ENCODE measurements at places on chromosomes 3 and 15.

DNA sequence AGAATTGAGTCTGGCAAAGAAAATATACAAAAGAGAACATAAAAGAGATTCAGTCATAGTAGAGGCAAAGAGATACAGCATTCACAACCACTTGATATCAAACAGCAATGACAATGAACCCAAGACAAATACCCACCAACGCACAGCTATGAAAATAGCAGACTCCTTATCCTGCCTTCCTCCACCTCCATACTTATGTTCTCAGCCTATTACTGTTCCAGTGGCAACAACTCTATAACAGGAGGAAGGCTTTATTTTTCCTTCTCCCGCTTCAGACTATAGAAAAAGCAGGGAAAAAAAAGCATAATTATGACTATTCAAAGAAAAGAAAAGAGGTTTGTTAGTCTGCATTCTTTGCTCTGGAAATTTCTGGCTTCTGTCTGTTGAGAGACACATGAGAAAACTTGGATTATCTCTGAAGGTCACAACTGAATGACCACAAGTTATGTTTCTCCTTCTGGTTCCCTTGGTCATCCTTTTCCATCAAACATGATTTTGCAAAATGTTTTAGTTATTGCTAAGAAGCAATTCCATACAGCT lies 81.2 kb upstream of the PLXND1 start:
- DNase-seq, result no peak

DNA sequence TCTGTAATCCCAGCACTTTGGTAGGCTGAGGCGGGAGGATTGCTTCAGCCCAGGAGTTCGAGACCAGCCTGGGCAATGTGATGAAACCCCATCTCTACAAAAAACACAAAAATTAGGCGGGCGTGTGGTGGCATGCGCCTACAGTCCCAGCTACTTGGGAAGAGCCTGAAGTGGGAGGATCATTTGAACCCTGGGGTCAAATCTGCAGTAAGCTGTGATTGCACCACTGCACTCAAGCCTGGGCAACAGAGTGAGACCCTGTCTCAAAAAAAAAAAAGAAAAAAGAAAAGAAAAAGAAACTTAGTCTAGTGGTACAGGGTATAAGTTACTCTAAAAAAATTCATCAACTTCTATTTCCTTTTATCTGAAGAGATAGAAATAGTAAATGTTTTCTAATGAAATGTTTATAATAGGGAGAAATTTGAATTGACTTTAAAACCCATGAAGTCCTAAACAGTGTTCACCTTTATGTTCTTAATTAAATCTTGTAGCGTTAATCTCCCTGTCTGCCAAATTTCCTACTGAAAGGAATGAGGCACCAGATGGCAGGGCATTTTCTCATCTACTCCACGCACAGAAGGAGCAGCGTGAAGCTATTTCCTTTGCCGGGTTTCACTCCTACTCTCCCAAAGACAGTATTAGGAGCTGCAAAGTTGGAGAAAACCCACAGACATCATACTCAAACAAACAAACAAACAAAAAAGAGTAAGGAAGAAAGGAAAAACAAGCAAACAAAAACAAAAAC lies 1.9 kb downstream of the PCLAF start:
- DNase-seq, result no peak

GRCh38 chr3:183410280-183410679 lies 18.1 kb downstream of the MCF2L2 start:
- no peak for DNase-seq

DNA sequence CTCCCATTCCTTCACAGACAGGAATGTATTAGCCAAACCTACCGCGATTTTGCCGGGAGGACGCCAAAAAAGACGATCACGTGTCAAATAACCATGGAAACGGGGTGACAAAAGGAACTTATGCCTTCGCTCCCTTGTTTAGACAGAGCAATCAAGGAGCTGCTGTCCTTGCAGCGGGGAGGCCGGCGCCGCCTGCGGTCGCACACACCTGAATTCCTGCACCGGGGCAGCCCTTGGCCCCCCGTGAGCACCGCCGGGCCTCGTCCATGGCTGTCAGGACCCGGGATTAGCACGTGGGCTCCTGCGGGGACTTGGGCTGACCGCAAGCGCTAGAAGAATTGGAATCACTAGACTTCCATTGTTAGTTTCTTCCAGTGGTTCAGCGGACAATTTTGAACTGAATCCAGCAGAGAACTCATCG lies 193.1 kb downstream of the SHQ1 start:
- no peak for DNase-seq

- no peak for DNase-seq
Observed at GRCh38 chr3:126131881-126132750, 48.2 kb upstream of the SLC41A3 start.

- DNase-seq, result no peak
Observed at GRCh38 chr3:37730383-37730782, 131.3 kb upstream of the CTDSPL start.

DNA sequence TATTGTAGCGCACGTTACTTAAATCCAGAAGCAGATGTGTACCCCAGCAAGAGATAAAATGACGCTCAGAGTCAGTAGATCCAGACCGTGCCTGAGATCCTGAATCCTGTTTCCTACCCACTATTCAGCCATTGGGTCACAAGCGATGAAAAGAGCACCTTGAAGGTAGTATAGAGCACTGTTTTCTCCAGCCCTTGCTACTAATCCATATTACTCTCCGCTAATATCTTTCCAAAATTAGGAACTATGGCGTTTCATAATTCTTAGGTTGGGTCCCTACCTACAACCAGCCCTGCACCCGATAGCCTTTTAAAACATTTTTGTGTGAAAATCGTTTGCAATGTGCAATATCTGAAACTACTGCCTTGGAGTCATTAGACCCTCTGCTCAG lies 596 bp downstream of the BTD start:
- DNase-seq, result no peak

DNA sequence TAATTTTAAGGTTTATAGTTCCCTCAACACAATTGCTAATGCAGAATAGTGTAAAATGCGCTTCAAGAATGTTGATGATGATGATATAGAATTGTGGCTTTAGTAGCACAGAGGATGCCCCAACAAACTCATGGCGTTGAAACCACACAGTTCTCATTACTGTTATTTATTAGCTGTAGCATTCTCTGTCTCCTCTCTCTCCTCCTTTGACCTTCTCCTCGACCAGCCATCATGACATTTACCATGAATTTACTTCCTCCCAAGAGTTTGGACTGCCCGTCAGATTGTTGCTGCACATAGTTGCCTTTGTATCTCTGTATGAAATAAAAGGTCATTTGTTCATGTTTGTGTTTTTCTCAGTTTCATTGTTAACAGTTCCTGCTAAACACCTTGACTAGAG lies 27.8 kb upstream of the CRTC3 start:
- DNase-seq, result no peak

GRCh38 chr3:18122264-18122663 lies 302.9 kb downstream of the SATB1 start:
- DNase-seq, result no peak

GRCh38 chr3:121724130-121724529 lies 25.4 kb downstream of the GOLGB1 start:
- no peak for DNase-seq

GRCh38 chr3:112304611-112305010 lies 10.6 kb upstream of the SLC9C1 start:
- no peak for DNase-seq

DNA sequence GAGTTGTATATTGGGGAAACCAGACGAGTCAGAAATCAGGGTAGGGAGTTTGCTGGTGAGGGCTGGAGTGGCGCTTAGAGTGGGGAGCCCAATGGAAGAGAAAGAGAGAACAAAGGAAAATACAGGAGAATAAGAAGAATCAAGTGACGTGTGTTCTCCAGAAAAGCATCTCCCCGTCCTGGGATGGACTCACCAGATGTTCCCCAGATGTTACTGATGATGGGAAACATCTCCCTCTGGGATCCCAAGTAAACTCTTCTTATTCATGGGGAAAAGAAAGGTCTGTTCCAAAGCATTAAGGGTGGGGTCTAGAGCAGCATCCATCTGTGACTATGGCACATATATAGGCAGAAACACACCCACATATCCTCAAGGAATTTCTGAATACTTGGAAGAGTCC lies 3.0 kb upstream of the CSRNP1 start:
- DNase-seq, result no peak

DNA sequence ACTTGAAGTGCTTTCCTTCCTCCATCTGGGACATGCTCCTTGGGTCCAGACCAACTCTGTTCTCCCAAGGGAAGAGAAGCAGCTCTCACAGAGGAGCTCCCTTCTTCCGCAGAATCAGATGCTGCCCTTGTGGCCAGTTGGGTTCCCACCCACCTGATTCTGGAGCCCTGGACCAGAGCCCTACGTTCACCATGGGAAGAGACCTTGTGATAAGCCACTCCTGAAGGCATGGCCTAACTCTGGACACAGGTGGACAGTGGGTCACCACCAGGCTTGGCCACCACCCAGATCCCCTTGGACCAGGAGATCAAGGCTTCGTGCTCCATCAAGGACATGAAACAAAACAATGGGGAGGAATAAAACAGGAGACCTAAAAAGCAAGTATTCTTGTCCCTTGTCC lies 172.2 kb downstream of the RPLP1 start:
- DNase-seq, result no peak

- no peak for DNase-seq
Observed at GRCh38 chr3:71127052-71127831, 456.3 kb downstream of the FOXP1 start.

DNA sequence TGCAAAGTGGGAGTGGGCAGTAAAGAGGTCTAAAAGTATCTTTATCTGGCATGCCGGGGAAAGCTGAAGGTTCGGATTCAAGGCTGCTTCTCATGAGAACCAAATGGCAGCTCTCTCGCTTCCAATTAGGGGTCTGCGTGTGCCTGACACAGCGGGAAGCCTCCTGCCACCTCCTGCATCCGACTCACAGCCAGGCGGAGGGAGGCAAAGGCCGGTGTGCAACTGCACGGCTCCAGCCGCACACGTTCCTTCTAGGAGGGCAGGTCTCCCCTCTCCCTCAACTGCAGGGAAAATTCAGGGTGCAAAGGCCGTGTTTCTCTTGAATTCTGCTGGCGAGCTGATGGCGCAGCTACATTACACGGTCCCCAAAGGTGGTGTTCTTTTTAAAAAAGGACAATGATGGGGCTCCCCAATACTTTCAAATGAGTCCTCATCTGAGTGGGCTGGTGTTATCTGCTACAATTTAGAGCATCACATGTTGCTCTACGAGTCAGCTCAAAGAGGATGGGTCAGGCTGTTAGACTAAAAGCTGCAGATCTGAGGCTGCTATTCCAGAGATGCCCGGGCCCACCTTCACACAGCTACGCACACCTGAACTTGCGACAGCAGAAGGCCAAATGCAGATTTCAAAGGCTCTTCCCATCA lies 226.6 kb downstream of the ADAMTS17 start:
- no peak for DNase-seq

- no peak for DNase-seq
Observed at GRCh38 chr3:180700941-180701340, 21.7 kb upstream of the CCDC39 start.

GRCh38 chr3:124841517-124841916 lies 45.6 kb downstream of the ITGB5 start:
- no peak for DNase-seq

- DNase-seq, result no peak
Observed at GRCh38 chr3:129106866-129107565, 14.6 kb downstream of the RAB43 start.

DNA sequence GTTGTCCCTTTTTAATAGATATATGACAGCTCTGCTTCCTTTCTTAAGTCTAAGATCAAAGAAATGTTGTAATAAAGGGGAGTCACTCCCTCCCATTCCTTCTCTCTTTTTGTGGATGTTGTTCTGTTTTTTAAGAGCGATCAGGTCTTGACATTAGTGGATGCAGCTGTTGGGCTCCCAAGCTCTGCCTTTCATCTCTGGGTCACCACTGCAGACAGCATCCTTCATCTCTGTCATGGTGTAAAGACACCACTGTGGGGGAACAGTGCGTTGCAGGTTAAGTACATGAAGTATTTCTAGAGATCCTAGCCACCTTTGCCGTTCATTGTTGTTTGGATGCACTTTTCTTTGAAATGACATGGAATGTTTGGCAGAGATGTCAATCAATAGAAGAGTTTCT lies 17.7 kb downstream of the FNDC3B start:
- DNase-seq, result no peak

DNA sequence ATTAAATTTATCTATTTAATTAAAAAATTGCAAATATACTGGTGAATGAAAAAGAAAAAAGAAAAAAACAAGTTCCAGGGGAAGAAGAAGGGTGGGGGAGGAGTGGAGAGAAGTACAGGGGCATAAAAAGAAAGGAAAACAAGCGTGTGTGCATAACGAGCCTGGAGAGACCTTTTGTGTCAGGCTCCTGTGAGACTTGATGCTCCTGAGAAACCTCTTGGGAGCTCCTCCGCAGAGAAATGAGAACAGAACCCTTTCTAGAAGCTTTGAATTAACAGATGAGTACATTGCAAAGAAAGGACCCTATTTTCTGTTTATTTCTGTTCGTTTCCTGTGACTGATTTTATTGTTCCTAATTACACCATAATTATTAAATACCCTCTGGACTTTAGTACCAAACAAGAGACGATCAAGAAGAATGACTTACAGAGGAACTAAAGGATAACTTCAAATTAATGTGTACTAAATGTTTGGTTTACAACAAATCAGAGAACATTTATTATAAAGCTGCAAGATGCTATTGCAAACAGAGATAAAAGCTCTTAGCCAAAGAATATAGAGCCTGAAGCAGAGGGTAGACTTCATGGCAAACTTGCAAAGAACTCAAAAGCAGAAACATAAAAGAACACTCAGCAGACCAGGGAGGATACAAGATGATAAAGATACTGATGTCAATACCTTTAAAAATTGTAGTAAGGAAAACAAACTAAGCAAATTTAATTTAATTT lies 74.7 kb downstream of the DPPA2 start:
- DNase-seq, result no peak

DNA sequence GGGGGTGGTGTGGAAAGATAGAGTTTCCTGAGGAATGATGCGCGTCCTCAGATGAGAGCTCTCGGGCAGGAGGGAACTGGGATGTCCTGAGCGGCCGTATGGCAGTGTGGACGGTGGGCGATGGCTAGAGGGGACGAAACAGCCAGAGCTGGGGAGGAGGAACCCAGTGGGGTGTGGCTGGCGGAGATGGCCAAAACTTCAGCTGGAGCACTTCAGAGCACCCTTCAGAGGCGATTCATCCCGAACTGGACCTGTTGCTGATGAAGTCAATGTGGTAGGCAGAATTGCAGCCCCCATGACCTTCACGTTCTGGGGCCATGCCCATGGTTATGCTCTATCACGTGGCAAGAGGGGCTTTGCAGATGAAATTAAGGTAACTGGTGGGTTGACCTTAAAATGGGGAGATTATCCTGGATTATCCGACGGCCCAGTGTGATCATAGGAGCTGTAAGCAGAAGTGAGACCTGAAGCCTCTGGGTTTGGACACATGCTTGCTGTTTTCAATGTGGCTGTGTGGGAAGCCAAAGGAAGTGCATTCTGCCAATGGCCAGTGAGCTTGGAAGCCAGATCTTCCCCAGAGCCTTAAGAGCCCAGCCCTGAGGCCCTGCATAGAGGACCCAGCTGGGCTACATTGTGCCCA lies 52.3 kb downstream of the ATP1B3 start:
- DNase-seq, result no peak

GRCh38 chr3:29683018-29683993 lies 402.4 kb downstream of the RBMS3 start:
- no peak for DNase-seq
